ENCODE measurements at places on chromosomes 2 and 18.

GRCh38 chr2:127683056-127683455 is 7.7 kb upstream of the LIMS2 start:
- DNase-seq: no peak

DNA sequence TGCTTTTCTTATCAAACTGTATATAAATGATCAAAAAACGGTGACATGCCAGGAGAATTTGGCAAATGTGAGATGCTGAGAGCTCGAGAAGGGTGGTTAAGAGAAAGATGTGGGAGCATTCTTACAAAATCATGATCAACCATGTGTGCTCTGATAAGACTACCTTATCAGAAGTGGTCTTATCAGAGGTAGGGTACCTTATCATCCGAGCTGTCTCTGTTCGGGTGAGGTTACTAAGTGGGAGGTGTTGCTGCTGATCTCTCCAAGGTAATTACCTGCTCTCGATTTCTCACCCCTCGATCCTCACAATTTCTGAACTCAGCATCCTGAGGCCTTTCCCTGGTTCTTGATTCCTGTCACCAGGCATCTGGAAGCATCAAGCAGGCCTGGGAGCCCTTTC is 813.0 kb upstream of the ID2 start:
- no peak for DNase-seq

GRCh38 chr18:12895626-12896025 is 11.6 kb upstream of the PTPN2 start:
- DNase-seq: no peak

DNA sequence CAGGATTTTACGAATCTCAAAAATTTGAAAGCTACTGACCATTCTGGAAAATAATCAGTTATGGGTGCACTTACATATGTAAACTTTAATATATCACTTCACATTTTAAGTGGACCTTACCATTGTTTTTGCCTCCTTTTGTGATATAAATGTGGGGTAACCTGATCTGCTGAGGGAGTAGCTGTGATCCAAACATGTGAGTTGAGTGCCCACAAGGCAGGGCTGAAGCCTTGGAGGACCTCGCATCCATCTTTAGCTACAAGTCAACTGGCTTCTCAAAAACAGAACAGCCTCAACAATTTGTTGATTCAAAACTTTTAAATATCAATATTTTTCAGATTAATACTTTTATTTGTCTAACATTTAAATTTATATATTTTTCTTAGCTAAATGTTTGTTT is 178.2 kb downstream of the PLCL1 start:
- DNase-seq: no peak

DNA sequence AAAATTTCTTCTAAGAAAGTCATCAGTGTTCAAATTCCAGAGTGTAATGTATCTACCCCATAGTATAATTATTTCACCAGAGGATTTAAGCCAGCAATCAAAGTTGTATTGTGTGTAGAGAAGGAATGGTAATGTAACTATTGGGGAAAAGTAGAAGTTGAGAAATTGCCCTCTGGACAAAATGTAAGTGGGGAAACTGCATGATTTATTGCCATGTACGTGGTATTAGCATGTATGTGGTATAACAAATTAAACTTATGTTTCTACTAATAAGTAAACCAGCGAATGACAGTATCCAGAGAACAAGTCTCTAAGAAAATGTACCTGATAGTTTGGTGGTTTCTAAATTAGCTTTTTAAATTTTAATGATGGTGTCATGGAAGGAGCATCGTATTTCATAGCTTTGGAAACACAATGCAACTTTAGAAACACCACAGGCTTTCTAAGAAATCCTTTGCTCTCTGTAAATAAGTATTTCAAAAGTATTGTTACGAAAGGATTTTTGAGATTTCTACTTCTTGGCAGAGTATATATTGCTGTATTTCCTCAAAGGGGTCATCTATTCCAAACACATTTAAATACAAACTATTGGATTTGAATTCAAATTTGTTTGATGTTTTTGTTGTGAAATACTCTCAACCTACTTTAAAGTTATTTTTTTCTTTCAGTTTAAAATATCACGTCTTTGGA is 1018.9 kb upstream of the ZEB2 start:
- no peak for DNase-seq

DNA sequence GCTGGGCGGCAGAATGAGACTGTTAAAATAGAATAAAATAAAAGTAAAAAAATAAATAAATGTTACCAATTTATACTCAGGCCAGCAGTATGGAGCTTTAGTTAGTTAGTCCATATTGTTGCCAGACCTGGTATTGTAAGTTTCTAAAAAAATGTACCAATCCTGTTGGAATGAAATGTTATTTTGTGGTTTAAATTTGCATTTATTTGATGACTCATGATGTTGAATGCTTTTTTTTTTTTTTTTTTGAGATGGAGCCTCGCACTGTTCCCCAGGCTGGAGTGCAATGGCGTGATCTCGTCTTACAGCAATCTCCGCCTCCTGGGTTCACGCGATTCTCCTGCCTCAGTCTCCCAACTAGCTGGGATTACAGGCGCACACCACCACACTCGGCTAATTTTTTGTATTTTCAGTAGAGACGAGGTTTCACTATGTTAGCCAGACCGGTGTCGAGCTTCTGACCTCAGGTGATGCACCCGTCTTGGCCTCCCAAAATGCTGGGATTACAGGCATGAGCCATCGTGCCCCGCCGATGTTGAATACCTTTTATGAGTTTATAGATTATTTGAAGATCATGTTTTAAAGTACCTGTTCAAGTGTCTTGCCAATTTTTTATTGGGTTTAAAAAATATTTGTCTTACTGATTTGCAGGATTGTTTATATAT is 5.7 kb upstream of the PTPRN start:
- no peak for DNase-seq

DNA sequence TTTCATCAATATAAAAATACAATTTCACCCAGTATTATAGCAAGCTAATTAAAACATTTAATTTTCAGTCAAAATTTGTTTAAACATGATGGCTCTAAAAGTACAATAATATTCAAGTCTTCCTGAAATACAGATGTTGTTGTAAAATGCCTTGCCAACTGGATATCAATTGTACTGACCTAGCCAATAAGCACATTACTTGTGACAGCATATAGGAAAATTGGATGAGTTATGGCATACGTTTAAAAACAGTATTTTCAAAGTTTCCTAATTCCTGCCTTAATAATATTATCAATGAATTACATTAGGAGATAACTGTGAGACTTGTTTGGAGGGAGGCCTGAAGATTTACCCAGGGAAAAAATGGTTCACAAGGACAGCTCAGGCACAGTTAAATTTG is 336.9 kb upstream of the CDH20 start:
- DNase-seq: no peak

DNA sequence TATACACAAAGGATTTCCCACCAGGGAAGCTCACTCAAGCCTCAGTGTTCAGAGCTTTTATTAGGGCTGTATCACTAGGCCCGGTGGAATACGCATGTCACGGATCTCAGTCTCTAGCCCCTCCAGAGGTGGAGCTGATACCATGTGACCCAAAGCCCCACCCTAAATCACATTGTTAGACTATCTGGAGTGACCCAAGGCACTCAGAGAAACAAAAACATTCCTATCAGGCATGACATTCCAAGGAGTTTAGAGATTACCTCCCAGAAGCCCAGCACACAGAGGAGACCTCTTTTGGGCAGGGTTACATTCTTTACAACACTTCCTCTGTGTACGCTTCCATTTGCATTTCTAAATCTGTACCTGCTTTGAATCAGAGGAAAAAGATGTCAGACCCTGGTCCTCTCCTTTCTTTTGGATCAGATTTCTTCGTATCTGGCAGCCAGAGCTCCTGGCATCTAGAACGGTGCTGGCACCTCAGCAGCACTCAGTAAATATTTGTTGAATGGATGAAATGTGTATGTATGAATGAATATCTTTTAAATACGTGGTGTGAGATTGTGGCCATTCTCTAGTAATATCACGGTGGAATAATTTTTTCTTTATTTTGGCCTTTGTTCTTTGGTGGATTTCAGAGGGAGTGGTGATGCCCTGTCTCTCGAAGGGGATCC is 37.7 kb upstream of the SMAD2 start:
- DNase-seq: no peak

GRCh38 chr2:168494190-168494711 is 38.2 kb downstream of the CERS6 start:
- no peak for DNase-seq

DNA sequence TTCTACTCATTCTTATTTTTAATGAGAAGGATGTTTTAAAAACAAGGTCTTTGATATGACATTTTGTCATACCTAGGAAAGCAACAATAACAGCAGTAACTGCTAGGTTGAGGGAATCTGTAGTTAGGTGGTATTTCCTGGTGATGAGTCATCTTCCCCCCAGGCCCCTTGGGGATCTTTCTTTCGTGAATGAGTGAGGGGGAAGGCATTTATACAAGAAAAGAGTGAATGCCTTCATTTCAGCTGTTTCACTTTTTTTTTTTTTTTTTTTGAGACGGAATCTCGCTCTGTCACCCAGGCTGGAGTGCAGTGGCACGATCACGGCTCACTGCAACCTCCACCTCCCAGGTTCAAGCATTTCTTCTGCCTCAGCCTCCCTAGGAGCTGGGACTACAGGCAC is 108.6 kb downstream of the MAP4K4 start:
- DNase-seq: no peak

DNA sequence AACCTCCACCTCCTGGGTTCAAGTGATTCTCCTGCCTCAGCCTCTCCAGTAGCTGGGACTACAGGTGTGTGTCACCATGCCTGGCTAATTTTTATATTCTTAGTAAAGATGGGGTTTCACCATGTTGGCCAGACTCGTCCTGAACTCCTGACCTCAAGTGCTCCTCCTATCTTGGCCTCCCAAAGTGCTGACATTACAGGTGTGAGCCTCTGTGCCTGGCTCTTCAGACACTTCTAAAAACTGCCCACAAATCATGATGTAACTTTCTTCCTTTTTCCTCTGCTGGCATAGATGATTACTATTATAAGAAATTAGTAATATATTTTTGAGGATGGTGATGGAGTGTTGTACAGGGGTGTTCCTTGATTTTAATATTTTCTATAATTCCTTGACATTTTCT is 6.0 kb downstream of the OSBPL6 start:
- no peak for DNase-seq

DNA sequence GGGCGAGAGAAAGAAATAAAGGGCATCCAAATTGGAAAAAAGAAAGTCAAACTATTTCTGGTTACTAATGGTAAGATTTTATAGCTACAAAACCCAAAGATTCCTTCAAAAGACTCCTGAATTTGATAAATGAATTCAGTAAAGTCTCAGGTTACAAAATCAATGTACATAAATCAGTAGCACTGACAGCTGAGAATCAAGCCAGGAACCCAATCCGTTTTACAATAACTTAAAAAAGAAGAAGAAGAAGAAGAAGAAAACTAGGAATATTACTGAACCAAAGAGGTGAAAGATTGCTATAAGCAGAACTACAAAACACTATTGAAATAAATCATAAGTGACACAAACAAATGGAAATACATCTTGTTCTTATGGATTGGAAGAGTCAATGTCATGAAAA is 291.5 kb upstream of the GULP1 start:
- DNase-seq: no peak

GRCh38 chr2:24909555-24910177 is 10.4 kb downstream of the ADCY3 start:
- DNase-seq: no peak

DNA sequence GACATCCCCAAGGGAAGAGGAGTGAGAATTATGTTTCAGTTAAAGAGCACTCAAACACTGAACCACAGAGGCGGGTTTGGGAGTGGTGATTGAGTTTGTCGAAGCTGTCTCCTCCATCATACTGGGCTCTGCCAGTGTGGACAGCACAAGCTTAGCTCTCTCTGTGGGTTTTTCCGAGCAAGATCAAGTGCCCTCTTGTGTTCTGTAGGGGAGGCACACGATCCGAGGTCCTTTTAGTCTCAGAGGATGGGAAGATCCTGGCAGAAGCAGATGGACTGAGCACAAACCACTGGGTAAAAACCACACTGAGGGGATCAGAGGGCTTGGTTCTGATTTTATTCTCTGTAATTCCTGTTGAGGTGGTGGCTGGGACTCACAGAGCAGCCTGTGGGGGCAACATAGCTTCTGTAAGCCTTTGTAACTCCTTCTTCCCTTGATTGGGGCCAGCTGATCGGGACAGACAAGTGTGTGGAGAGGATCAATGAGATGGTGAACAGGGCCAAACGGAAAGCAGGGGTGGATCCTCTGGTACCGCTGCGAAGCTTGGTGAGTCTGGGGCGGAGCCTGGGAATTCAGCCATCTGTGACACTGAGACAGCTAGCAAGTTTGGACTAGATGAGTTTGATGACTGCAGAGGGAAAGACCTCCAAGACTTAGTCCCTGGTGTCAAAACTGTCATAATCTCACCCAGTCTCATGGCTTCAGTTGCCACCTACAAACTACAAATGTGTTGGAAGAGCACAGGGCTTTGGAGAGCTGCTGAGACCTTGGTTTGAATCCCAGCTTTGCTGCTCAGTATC is 2.0 kb downstream of the NAGK start:
- no peak for DNase-seq

DNA sequence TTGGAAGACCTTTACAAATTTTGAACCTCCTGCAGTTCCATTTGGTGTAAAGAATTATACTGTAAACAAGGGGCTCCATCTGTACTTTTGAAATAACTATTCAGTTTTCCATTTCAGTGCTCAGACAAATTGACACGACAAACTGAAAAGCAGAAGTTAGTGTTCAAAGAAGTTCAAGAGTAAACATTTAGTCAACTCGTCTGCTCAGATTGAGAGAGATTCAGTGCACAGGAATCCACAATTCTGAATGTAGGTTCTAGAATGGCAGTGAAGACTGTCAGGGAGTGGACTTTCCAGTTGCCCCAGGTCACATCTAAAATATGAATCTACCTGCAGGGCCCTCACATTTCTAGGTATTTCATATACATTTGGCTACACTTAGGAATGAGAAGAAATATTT is 322.3 kb upstream of the TCF4 start:
- no peak for DNase-seq

Data from natural killer cell treated with Interleukin-12 subunit alpha and Interleukin-12 subunit beta and Interleukin-15 and Interleukin-18, amount 100 ng/mL, for 72 hours (primary cell).